NT2/D1 (cell line): ENCODE measurements at places on chromosomes 13 and 19.

- DNase-seq, result no peak
Observed at GRCh38 chr13:74687442-74688182, 553.4 kb upstream of the KLF12 start.

DNA sequence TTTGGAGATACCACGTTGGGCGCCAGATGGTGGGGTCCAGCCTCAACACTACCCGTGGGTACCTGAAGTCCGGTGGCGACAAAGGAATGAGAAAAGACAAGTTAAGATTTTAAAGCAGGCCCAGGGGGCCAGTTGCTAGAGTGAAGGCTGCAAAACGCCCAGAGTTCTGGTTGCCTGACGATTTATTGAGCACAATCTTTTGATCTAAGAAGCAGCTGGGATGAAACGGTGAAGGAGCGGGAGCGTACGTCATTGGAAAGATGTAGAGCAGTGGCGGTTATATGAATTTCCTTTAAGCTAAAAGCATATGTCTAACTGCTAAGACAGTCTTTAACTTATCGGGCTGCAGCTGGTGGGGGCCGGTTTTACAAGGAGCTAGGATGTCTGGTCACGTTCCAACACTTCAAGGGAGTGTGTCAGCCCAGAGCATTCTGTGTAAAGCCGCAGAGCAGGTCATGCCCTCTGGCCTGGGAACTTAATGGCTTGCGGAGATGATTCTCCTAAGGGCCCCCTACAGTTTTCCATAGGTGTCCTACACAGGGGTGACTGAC is 28.9 kb upstream of the EVI5L start:
- no peak for DNase-seq

- no peak for DNase-seq
Observed at GRCh38 chr19:10863107-10863717, 8.1 kb upstream of the CARM1 start.

DNA sequence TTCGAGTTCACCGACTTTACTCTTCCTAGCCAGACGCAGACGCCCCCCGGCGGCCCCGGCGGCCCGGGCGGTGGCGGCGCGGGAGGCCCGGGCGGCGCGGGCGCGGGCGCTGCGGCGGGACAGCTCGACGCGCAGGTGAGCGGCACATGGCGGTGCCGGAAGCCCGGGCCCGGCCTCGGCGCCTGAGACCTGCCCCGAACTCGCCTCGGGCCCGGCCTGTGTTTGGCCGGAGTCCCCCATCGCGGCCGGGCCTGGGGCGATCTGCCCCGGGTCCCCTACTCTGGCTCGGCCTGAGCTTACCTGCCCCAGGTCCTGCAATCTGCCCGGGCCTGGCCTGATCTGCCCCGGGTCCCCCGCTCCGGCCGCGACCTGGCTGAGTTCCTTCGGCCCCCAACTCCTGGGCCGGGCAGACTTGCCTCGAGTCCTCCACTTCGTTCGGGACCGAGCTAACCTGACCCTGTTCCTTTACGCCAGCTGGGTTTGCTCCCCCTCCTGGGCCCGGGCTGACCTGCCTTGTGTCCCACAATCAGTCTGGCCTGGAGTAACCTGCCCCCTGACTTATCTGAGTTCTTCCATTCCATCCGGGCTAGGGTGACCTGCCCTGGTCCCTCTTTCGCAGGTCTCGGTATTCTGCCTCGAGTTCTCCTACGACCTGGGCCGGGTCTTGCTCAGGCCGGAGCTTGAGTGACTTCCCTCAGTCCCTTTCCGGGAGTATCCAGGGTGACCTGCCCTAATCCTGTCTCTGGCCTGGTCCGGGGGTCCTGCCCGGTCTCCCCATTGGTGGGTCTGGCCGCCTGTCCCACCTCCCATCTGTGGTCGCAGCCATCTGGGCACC is 764 bp downstream of the UPF1 start:
- DNase-seq, result no peak

DNA sequence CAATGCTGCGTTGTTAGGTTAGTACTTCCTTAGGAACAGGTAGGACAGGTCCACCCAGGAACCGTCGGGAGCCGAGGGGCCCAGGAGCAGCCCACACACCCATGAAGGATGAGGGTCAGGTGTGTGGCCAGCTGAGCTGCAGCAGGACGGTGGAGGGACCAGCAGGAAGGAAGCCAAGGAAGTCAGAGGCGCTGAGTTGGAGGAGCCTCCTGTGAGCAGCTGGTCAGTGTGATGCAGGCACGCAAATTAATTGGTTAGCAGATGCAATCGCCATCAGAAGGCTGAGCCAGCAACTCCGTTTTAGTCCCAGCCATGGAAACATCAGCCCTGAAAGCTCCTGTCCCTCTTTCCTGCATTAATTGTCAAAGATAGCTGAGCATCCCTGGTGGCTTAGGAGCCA is 114.9 kb upstream of the SOX1 start:
- DNase-seq, result no peak

DNA sequence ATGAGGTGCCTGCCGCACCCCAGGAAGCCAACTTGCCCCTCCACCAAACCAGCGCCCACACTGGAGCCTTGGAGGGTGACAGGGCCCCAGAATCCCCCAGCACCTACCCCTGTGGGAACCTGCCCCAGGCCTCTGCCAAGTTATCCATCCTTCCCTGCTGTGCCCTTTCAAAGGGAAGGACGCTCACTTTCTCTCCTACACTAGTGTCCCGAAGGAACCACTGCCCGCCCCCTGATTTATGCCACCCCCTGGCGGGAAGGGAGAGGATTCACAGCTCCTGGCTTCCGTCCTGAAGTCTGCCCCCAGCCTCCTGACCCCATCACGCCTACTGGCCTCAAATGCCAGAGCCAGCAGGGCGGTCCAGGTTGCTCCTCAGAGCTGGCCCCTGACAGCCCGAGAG is 1.4 kb downstream of the EVI5L start:
- no peak for DNase-seq

DNA sequence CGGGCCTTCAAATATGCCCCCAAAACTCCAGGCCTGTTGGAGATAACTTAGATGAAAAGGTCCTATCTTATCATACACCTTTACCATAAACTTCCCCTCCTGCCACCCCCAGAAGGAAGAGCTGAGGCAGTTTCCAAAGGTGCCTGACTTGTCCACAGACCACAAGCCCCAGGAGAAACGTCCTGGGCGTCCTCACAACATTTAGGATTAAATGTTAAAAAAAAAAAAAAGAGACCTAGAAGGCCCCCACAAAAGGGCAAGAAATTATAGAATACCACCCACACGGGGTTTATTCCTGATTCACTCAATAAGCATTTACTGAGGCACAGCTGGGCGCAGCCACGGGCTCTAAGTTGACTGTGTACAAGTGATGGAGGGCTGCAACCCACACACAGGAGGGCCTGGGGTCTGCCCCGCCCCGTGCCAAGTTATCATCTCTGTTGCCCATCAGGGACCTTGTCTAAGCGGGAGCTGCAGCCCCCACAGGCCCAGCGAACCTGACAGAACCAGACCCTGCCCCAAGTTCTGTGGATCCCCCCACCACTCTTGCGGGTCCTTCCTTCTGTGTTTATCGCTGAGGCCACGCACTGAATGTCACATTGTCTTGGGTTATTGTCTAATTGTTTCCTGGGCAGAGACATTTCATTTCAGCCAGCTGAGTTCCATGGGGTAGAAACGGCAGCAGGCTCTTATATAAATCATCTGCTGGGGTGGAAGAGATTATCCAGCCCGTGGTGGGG is 83.0 kb upstream of the TM9SF2 start:
- no peak for DNase-seq
